ENCODE measurements at places on chromosomes 7 and 10. TPM values are rescaled to one million over a fixed set of nuclear protein-coding genes. Genes with fewer than 3 reads are reported as not detected.

The DYDC2 gene
- total RNA-seq: 0.09 TPM

The EPO gene
- not detected for total RNA-seq

The RADIL gene
- total RNA-seq: 1.6 TPM

The INA gene
- 18.1 TPM for total RNA-seq

The NUTM2E gene
- total RNA-seq: 0.43 TPM

The TEX36 gene
- not detected for total RNA-seq

The LRRTM3 gene
- not detected for total RNA-seq

The ANKMY2 gene
- 14.9 TPM for total RNA-seq

The CYP2C18 gene
- 0.06 TPM for total RNA-seq

The TCF7L2 gene
- total RNA-seq: 22.2 TPM

The SLC13A1 gene
- not detected for total RNA-seq

The SEC61A2 gene
- 11.7 TPM for total RNA-seq

The SFTPA1 gene
- not detected for total RNA-seq

The PTPN20 gene
- total RNA-seq: 3.9 TPM

The EPHB6 gene
- 0.80 TPM for total RNA-seq

The FAM25C gene
- total RNA-seq: 3.0 TPM

The LLCFC1 gene
- total RNA-seq: not detected

The LSM8 gene
- total RNA-seq: 39.1 TPM

The CALML5 gene
- total RNA-seq: not detected

The CHST3 gene
- total RNA-seq: 61.9 TPM

Data from A549 treated with AZD2906 at 1 μM for 4 hours (cell line).